ENCODE measurements at places on chromosomes 1 and 21. TPM values are rescaled to one million over a fixed set of nuclear protein-coding genes. Genes with fewer than 3 reads are reported as not detected.

DNA sequence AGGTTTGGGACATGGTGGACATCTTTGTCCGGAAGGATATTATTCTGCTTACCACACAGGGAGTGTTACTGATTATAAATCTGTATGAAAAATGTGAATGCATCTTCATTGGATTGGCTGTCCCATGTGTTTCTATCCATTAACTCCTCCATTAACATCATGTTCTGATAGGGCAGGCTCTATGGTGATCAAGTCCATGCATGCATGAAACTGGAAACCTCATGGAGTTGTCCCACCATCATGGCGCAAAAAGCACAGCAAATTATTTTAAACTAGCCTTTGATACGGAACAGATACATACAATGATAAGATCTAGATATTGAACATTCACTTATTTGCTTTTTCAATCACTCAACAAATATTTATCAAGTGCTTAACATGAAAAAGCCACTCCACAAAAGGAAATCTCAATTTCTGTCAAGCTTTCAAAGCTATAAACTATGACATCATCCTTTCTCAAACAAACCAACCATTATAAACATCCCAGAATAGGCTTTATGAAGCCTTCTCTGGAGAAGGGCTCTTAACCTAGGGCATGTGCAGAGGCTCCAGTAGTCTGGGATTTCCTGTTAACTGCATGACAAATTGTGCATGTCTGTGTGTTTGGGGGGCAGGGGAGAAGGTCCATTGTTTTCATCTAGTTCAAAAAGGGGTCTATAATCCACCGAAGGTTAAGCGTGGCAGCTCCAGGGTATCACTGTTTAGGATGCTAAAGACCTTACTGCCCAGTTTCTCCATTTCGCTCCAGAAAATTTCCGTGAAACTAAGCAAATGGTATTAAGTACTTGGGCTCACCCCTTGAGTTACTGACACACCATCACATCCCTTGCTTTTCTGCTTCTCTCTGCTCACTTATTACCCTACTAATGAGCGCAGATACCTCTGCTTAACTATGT is 46.1 kb downstream of the ADAMTS1 start:
- DNase-seq, result no peak

AMY2A gene
- total RNA-seq, result not detected

- DNase-seq, result no peak
Observed at GRCh38 chr1:29309075-29309474, 72.8 kb downstream of the PTPRU start.

GLIS1 gene
- total RNA-seq, result 1.6 TPM

DNA sequence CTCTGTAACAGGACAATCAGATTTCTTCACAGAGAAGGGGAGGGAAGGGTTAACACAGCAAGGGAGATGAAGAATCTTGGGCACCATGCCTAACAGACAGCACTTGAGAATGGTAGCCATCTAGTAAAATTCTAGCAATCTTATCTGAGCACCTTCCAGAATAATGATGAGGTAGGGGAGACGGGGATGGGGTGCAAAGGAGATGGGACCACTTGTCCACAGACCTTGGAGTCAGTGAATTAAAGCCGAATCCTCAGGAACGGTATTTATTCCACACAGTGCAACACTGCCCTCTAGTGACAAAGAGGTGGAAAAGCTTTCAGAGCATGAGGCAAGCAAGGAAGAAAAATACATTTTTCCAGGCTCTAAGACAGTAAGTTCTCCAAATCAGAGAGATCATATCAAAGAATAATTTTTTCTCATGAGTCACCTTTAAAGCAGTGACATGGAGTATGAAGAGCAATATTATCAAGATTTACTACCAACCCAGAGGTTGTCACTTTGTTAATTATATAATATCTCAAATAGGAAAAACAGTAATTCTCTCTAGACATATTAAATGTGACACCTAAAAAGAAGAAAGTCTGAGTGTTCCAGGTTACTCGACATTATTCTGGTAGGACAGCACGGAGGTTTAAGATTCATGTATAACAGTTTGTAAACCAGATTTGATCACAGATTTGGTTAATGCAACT is 43.3 kb upstream of the LPAR3 start:
- no peak for DNase-seq

GRCh38 chr1:81852961-81853360 is 52.2 kb downstream of the ADGRL2 start:
- DNase-seq, result no peak

TLR5 gene
- 0.53 TPM for total RNA-seq

DNA sequence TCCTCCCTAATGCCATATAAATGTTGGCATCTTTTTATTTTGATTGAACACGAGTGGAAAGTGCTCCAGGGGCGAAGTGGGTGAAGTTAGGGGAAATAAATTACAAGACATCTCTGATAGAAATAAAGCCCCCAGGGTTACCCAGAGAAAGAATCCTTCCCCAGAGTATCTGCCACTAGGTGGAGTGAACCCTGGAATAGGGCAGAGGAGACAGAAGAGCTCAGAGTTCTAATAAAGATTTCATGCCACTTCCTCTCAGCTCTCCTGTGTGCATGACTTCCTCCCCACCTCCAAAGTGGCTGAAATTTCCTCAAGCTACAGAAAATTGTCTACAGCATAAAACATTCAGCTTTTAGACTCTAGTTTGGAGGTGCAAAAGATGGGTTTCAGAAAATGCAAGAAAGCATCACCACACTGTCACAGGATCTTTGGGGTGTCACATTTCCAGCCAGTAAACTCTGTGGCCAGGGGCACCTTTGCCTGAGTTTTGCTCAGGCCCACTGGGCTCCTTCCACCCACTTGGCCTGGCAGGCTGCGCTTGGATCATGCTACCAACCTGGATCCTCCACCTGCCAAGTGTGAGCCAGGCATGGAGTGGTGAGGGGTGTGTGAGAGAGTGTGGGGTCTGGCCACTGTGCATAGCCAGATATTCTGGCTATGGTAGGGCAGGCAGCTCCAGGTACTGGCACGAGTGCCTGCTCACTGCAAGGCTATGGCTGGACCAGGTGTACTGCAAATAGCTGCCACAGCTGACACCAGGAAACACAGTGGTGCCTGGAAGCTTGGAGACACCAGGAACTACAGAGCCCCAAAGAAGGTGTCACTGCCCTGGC is 208.8 kb upstream of the USP25 start:
- DNase-seq, result no peak

GRCh38 chr1:239112101-239112935 is 274.1 kb upstream of the CHRM3 start:
- DNase-seq, result no peak

- DNase-seq, result no peak
Observed at GRCh38 chr1:116881879-116882520, 27.7 kb upstream of the PTGFRN start.

FCAMR gene
- not detected for total RNA-seq

PHTF1 gene
- total RNA-seq, result 37.7 TPM

ADAMTSL4 gene
- total RNA-seq, result 1.3 TPM

OR2M3 gene
- not detected for total RNA-seq

DNA sequence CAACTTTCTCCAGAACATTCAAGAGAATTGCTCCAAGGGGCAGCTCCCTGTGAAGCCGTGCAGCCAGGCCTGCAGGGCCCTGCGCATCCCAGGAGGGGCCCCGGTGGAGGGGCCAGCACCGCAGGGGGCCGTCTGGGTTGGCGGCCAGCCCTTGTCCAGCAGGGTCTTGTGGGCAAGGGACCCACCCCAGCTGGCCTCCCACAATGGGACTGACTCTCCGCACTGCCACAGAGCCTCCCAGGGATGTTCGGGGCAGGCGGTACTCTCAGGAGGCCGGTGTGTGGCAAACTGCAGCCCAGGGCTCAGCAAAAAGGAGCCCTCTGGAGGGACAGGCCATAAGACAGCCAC is 68.2 kb upstream of the COL6A1 start:
- DNase-seq, result no peak

DNA sequence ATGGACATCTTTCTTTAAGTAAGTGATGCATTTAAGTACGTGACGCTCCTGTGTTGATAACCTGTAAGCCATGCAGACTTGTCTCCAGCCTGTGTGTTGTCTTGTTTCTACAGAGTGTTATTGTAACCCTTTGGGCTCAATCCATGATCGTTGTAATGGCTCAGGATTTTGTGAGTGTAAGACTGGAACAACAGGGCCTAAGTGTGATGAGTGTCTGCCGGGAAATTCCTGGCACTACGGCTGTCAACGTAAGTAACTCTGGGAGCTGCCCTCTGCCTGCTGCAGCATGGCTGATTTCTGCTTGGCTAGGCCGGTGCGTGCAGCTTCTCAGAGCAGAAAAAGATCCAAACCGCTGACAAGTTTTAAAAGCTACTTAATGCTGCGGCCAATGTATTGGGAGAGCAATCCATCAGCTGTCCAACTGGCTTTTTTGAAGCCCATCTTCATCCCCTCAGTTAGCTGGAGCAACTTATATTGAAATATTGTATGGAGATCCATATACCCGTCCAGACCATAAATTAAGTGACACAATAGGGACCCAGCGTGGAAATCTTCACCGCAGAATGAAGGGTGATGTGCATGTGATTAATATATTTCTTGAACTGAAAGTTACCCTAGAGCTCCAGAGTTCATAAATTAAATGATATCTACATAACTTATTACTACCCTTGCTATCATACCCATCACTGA is 295.9 kb downstream of the NTNG1 start:
- no peak for DNase-seq

MAN1C1 gene
- total RNA-seq, result 16.3 TPM

DNA sequence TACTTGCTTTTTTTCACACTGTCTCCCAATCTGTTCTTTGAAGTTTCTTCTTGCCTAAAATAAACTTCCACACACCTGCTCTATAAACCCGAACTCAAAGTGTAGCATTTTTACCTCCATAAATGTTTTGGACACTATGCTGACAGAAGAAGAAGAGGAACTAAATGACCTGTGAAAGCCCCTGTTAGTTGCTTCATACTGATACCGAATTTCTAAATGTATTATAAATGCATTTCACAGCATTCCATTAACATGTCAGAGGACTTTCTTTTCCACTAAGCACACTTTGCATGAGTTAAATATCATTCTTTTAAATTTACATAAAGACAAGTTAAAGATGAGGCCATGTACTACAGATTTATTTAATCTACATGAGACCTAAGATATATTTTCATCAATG is 281.0 kb downstream of the SMYD3 start:
- DNase-seq, result no peak

DNA sequence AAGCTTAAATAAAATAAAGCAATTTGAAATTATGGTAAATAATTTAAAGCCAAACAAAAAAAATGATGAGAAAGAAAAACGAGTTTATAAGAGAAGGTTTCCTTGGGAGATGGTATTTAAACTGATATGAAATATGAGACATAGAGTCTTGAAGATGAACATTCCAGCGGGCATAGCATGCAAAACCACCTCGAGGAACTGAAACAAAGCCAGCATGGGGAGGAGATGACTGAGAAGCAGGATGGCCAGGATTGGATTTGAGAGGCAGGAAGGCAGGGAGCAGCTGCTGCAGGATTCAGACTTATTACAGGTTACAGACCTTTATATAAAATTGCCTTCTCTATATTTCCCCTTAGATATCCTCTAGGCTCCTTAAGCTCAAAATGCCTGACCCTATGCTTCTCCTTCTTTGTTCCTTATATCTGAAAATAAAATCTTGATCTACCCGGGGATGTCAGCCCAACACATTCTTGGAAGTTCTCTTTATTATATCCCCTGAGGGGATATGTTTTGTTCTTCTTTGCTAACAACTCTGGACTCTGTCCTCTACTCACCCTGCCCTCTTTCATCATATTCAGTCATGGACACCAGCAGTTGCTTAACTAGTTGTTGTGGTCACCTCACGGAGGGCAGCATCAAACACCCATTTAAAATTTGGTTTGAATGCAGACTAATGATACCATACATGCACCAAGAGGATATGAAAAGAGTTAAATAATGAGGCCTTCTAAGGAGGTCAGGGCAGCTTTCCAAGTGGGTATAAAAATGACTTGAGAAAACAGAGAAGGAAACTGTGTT is 719.1 kb upstream of the B3GALT2 start:
- DNase-seq, result no peak

GRCh38 chr1:114669562-114670082 is at the start of gene DENND2C:
DENND2C (minus strand) TSS chr1:114670049; CDS start chr1:114625984, 44,065 bp downstream.
- DNase-seq, result no peak

HRNR gene
- total RNA-seq, result not detected

TGFBR3 gene
- 8.2 TPM for total RNA-seq

CLIC6 gene
- 0.15 TPM for total RNA-seq

GRCh38 chr1:18951818-18952391 is 4.6 kb downstream of the IFFO2 start:
- no peak for DNase-seq

FBXO2 gene
- total RNA-seq, result 0.12 TPM

DNA sequence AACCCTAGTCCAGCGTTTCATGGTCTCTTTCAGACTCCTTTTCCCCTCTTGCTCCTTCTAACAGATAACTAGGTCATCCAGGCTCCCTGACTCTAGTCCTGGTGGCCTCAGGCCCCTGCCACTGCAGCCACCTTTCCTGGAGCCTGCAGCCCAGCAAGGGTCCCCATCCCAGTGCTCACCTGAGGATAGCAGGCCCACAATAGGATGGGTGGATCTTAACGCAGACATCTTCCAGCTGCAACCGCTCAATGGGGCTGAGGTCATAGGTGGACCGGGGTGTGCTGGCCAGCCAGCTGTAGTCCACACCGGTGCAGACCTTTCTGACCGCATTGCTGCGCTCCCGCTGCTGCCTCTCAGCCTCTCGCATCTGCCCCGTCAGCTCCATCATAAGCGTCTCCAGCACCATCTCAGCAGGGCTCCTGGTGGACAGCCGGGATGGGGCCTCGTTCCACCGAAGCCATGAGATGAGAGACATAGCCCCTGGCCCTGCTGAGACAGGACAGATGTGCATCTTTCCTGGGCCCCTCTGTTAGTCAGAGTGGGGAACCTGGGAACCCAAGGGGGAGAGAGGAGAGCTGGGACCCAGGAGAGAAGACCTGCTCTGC is 10.9 kb downstream of the RD3 start:
- DNase-seq, result no peak

GUCA2A gene
- not detected for total RNA-seq

GRCh38 chr1:245039196-245039595 is 115.6 kb upstream of the KIF26B start:
- no peak for DNase-seq

GRCh38 chr1:162536511-162536910 is 25.0 kb upstream of the UAP1 start:
- DNase-seq, result no peak

LRRC7 gene
- not detected for total RNA-seq

PRELP gene
- total RNA-seq, result not detected

CELA2A gene
- total RNA-seq, result not detected

PLA2G2F gene
- not detected for total RNA-seq

GRCh38 chr1:31102501-31102950 is 37.0 kb upstream of the PUM1 start:
- no peak for DNase-seq

TMPRSS15 gene
- total RNA-seq, result not detected

SMIM34 gene
- not detected for total RNA-seq

GRCh38 chr1:160883581-160884513 is 1.1 kb downstream of the ITLN1 start:
- DNase-seq, result no peak

Measured in glomerular endothelial cell (primary cell).